ENCODE measurements at places on chromosomes 3 and 15.

DNA sequence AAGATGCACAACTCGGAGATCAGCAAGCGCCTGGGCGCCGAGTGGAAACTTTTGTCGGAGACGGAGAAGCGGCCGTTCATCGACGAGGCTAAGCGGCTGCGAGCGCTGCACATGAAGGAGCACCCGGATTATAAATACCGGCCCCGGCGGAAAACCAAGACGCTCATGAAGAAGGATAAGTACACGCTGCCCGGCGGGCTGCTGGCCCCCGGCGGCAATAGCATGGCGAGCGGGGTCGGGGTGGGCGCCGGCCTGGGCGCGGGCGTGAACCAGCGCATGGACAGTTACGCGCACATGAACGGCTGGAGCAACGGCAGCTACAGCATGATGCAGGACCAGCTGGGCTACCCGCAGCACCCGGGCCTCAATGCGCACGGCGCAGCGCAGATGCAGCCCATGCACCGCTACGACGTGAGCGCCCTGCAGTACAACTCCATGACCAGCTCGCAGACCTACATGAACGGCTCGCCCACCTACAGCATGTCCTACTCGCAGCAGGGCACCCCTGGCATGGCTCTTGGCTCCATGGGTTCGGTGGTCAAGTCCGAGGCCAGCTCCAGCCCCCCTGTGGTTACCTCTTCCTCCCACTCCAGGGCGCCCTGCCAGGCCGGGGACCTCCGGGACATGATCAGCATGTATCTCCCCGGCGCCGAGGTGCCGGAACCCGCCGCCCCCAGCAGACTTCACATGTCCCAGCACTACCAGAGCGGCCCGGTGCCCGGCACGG lies 991 bp downstream of the SOX2 start:
- no peak for DNase-seq

- DNase-seq, result peak; percentile 35
These were observed 528.8 kb downstream of the SHQ1 start for GRCh38 chr3:72319194-72320094.

GRCh38 chr3:146544929-146545528 lies 622 bp upstream of the PLSCR1 start:
- DNase-seq, result no peak

GRCh38 chr3:120203016-120203415 lies 82.0 kb downstream of the GPR156 start:
- DNase-seq, result no peak

DNA sequence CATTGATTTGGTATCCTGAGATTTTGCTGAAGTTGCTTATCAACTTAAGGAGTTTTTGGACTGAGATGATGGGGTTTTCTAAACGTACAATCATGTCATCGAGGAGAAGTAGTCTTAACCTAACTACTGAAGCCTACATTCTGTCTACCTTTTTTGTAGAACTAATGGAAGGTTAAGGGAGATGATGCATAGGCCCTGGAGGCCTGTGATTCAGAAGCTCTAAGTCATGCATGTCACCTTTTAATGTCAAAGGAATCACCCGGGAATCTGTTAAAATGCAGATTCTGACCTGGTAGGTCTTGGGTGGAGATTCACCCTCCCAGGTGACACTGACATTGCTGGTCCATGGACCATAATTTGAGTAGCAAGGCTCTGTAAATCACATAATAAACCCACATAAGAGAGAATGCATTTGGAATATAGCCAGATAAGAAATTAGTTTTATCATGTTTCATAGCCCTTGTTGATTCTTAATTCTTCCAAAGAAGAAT lies 64.9 kb downstream of the GHSR start:
- DNase-seq, result no peak

Data from OCI-M1 (cell line).